ENCODE measurements at places on chromosomes 16 and 17.

- no peak for DNase-seq
Measured at GRCh38 chr17:81000334-81000630, 8.6 kb downstream of the CHMP6 start.

GRCh38 chr16:64900517-64900916, 221.3 kb downstream of the CDH11 start:
- DNase-seq = no peak

DNA sequence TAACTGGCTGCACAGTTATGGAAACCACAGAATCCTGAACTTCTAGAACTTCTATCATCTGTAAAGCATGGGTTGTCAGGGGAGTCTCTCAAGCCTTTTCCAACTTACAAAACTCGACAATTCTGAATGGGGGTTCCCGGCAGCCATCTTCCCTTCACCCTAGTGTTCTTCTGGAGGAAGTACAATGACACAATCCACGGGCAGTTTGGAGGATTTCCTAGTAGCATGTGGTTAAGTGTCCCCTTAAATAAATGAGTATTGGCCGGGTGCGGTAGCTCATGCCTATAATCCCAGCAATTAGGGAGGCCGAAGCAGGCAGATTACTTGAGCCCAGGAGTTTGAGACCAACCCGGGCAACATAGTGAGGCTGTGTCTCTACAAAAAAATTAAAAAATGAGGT, 2.1 kb downstream of the SLC16A6 start:
- DNase-seq = no peak

DNA sequence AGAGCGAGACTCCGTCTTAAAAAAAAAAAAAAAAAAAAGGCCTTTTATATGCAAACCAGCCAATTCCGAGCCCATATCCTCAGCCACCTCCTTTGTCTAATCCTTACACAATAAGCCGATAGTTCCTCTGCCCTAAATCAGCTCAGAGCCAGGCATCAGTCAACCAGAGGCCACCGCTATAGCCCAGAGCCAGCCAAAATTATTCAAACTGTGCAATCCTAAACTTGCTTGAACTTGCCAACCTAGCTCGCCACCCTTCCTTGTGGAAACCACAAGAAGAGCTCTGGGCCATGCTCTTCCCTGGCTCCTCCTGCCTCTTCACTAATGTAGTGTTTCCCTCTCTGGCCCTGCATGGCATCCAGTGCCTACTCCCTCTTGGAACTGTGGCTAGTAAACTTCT, 17.7 kb downstream of the ITGAL start:
- no peak for DNase-seq

DNA sequence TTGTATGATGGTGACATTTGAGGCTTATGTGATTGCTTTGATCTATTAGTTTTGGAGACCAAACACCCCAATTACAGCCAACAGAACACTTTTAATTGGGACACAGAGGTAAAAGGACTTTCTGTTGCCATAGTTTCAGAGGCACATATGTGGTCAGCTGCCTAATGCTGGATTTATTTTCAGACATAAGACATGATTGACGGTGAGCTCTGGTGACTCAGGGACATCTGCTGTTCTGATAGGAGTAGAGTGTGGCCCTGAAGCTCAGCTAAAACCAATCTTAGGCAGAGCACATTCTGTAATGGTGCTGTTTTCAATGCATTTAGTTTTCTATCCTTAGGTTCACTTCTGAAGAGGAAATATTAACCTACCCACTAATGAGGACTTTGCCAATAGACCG, 247.1 kb downstream of the UTP18 start:
- no peak for DNase-seq

- DNase-seq = no peak
Measured at GRCh38 chr17:36613155-36613554, 11.8 kb downstream of the MRM1 start.

DNA sequence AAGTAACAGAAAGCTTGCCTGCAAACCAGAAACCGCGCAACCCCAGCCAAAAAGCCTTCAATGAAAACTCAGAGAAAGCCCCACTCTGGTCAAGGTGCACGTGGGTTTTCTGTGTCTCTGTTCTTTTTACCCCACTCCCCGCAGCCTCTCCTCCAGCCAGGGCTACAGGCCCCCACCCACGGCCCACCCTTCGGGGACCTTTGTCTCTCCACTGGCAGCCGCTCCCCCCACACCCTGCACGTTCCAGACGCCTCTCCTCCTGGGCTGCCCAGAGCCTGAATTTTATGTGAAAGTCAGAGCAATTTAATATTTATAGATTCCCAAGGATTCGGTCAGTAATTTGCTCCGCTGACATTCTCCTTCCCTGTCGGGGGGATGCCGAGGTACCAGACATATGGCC, 24.2 kb downstream of the MRM3 start:
- DNase-seq = no peak

DNA sequence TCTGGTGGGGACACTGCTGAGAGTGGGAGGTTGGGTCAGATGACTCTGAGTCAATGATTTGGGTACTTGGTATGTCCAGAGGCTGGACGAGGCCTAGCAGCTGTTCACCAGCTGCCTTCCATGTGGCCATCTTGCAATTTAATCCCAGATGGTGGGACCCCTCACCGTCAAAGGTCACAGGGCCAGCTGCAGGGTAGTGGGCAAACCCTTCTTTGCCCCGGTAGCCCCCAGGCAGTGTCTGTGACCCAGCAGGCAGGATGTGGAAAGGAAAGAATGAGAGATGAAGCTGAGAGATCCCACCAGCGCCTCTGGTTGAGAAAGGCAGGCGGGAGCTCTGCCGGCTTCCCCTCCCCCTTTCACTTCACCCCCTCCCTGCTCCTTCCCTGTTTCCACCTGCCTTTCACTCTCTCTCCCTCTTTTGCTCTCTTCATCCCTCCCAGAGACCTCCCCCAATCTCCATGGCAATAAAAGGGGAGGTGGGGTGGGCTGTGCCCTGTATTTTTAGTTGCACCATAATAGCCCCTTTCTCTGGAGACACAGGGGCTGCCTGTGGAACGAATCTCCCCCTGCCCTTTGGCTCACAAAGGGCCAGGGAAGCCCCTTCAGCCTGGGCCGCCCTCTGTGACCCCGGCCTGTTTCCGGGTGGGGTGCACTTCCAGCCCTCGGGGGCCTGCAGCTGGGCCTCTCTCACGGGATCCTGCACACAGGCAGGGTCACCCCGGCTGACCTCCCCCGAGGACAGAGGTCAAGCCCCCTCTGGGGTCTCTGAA, 20.2 kb downstream of the CDK5RAP3 start:
- no peak for DNase-seq

GRCh38 chr17:19747829-19748806, at the start of gene ALDH3A1:
ALDH3A1 (minus strand) TSS chr17:19748298; CDS start chr17:19745129, 3,169 bp downstream.
- no peak for DNase-seq

- peak; percentile 70 for DNase-seq
Measured at GRCh38 chr17:16419074-16419928, 3.9 kb downstream of the TRPV2 start.

DNA sequence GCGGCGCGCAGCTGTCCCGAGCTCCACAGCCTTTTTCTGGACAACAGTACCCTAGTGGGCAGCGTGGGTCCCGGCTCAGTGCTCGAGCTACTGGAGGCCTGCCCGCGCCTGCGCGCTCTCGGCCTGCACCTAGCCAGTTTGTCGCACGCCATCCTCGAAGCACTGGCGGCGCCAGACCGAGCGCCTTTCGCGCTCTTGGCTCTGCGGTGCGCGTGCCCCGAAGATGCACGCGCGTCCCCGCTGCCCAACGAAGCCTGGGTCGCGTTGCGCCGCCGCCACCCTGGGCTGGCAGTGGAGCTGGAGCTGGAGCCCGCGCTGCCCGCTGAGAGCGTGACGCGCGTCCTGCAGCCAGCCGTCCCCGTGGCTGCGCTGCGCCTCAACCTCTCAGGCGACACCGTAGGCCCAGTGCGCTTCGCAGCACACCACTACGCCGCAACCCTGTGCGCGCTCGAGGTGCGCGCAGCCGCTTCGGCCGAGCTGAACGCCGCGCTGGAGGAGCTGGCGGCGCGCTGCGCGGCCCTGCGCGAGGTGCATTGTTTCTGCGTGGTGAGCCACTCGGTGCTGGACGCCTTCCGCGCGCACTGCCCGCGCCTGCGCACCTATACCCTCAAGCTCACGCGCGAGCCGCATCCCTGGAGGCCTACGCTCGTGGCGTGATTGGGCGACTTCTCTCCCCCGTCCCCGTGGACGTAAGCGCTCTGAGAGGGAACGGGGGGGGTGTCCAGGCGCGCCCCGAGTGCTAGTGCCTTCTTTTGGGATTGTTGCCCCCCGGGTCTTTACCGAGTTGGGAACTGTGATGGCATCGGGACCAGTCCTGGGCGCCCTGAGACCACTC, 1.2 kb upstream of the HSF4 start:
- peak; percentile 33 for DNase-seq

- no peak for DNase-seq
Measured at GRCh38 chr16:79639576-79640311, 39.2 kb upstream of the MAF start.

DNA sequence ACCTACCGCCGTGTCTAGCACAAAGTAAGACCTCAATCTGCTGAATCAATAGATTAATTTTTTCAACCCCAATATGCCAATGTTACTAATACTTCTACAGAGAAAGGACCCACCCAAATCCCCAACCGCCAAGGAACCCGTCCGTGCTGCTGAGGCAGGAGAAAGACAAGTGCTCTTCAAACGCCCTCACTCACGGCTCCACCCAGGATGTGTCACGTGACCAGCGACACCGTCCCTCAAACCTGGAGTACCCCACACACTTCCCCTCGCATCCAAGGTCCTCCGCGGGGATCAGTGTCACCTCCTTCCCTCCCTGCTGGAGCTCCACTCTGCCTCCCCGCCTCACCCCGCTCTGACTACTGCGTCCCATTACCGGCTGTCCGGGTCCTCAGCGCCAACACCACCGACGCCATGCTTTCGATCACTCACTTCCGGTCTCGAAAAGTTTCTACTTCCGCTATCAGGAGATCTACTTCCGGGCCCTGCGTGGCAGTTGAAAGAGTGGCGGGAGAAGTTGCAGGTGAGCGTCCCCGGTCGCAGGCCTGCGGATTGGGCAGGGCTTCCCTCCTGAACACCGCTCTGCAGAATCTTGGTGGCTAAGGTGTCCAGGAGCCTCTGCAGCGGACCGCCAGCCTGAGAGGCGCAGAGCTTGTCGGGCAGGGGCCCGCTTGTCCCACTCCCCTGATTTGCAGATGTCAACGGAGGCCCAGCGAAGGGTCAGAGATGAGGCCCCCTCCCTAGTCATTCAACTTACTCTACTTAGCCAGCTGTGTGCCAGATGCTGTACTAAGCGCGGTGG, at the start of the genes EME1 and MRPL27:
EME1 (plus strand) TSS at position 472 of the 799 bp plus-strand sequence. CDS start 1,980 bp downstream, outside the sequence.
MRPL27 (minus strand) TSS at position 427 of the 799 bp plus-strand sequence; CDS start at position 413, 14 bp downstream.
- peak; percentile 90 for DNase-seq

DNA sequence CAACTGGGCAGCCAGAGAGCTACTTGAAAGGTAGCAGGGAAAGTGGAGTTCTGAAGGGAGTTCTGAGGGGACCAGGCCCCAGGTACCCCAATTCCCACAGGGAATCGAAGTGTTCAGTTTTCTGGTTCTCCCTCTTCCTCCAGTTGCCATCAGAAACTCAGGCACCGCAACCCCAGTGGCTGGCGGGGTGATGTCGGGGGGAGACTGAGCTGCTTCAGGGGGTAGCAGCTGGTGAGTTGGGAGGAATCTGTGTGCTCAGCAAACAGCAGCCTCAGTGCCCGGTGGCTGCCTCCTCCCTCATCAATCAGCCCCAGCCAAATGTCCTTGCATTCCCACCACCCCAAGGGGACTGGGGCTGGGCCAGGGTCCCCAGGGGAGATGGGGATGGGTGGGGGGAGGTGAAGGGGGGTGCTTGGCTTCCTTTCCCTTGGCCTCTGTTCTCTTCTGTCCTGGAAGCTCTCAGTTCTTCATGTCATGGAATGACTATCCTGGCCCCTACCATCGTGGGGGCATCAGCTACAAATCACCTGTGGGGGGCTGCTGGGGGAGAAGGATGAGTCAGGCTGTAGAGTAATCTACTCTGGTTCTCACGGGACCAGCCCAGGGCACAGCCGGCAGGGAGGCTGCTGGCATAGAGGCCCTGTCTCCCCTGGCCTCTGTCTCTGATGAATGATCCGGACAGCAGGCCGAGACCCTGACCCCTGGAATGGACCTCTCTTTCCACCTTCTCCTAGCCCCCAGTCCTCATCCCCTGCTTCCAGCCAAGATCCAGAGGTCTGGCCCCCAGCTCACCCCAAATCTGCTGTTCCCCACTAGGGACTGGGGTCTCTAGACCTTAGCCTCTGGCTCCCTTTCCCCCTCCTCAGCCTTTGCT, 2.6 kb upstream of the DNAH2 start:
- DNase-seq = no peak

GRCh38 chr17:8073627-8074484, 13.7 kb downstream of the ALOX12B start:
- peak; percentile 40 for DNase-seq

- DNase-seq = peak; percentile 44
Measured at GRCh38 chr17:73343168-73343634, 31.4 kb upstream of the CDC42EP4 start.
